ENCODE measurements at places on chromosomes 7 and 10. TPM values are rescaled to one million over a fixed set of nuclear protein-coding genes. Genes with fewer than 3 reads are reported as not detected.

The CDC14C gene
- not detected for total RNA-seq

The PDE6C gene
- total RNA-seq: not detected

DNA sequence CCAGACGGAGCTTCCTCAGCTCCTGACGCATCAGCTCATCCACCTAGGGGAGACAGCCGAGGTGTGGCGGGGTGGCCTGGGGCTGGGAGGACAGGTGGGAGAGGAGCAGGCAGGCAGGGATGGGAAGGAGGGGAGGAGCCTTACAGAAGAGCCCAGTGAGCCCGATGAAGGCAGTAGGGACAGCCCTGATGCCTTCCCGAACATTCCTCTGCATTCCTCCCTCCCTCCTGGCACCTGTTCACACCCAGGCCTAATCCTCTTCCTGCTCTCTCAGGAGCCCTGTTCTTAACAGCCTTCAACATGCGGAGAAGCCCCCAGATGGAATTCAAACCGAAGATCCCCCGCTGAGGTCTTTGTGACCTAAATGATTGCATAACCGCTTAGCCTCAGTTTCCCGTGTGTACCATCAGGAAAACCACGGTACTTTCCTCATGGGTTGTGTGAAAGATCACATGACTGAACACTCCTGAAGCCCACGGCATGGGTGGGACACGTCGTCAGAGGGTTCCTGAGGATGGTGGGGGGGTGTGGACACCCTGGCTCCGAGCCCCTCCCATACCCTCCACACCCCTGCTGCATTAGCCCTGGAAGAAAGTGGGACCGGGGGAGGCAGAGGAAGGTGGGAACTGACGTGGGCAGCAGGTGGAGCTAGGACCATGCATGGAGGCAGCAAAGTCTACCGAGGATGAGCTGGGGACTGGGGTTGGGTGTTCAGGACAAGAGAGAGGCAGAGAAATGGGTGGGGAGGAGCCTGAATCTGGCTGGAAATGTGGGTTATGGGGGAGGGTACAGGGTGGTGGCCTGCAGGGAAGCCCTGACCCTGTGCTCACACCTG is 8.8 kb upstream of the ASB10 start:
- DNase-seq: no peak

DNA sequence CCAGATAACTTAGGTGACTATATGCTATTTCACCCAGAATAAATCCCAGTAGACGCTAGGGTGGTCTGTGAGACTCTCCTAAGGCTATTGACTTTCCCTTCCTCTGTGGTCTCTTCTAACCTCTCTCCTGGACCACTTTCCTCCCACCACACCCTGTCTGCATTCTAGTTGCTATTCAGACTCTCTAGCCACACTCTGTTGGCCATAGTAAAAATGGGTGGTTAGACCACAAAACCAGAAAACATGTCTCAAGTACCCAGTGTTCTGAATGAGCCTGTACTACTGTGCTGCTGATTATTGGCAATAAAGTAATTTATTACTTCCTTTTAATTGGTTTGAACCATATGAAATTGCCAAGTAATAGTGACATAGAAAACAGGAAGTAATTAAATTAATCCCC is 240.8 kb downstream of the KIF20B start:
- DNase-seq: no peak

GRCh38 chr7:130891254-130892094 is 157.5 kb upstream of the KLF14 start:
- DNase-seq: no peak

DNA sequence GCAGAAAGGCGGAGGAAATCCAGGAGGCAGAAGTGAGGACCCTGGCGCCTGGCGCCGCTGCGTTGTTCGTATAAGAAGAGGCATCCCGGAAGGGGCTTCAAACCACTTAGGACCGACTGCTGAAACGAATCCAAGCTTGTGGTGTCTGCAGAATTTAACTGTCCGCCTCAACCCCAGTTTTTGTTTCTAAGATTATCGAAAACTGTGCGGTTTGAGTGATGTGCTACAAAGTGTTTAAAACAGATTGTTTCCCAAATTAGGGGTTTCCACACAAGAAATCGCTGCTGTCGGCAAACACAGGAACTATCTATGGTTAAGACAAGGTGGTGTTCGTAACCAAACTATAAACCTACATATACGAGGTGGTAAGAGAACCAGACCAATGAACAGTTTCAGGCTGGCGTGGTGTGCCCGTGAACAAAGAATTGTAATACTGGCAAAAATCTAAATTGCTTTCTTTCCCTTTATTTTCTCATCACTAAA is 835 bp upstream of the DGKI start:
- no peak for DNase-seq

GRCh38 chr7:44195889-44196288 is 4.9 kb upstream of the YKT6 start:
- no peak for DNase-seq

DNA sequence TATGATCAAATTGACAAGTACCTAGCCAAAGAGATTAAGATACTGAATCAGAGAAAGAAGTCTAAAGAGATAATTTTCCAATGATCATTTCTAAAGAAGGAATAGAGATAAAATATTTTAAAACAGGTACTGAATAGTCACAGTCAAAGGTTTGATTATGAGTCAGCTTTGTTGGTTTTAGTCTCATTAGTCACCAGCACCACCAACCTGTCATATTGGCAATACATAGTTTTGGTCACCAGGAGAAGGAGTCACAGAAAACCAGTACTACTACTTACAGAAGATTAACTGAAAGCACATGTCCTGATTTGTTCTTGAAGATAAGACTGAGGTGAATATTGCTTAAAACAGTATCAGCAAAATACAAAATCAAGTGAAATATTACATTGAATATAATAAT is 34.6 kb downstream of the ZEB1 start:
- no peak for DNase-seq

Measured in vagina (tissue), 2 donors.